ENCODE measurements at places on chromosomes 3 and 15. TPM values are rescaled to one million over a fixed set of nuclear protein-coding genes. Genes with fewer than 3 reads are reported as not detected.

The TMEM207 gene
- total RNA-seq, result not detected

The PRR23A gene
- not detected for total RNA-seq

The ABI3BP gene
- 43.4 TPM for total RNA-seq

The ADPGK gene
- 49.6 TPM for total RNA-seq

The CTXND1 gene
- 5.0 TPM for total RNA-seq

All from spinal cord (tissue), 10 donors.